ENCODE measurements at places on chromosomes 5 and 9. TPM values are rescaled to one million over a fixed set of nuclear protein-coding genes. Genes with fewer than 3 reads are reported as not detected.

The LRRC19 gene
- total RNA-seq = not detected

The GRIN1 gene
- total RNA-seq = not detected

The DAB2IP gene
- total RNA-seq = 36.6 TPM

The MAML1 gene
- 29.9 TPM for total RNA-seq

- no peak for DNase-seq
Observed at GRCh38 chr9:105908069-105908468, 213.7 kb downstream of the TMEM38B start.

Measured in chondrocyte (in vitro differentiated cells).